ENCODE measurements at places on chromosomes 12 and 14.
A peak's percentile ranks its signal among the peaks of the same experiment; 100 is the strongest.

DNA sequence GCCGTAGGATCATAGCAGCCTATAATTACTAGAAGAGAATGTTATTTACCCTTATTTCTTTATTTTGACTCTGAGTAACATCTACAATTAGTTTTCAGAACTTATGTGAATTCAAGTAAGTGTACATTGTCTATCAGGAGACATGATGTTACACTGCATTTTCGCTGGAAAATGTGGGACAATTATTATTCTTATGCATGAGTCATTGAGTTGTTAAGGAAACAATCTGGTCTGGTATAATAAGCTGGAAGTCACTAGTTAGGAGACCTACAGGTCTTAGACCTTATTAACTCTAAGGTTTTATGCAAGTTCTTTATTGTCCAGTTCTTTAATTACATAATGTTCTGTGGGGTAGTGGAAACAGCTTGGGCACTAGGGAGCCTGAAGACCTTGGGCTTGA lies 5.8 kb downstream of the KTN1 start:
- DNase-seq = no peak

DNA sequence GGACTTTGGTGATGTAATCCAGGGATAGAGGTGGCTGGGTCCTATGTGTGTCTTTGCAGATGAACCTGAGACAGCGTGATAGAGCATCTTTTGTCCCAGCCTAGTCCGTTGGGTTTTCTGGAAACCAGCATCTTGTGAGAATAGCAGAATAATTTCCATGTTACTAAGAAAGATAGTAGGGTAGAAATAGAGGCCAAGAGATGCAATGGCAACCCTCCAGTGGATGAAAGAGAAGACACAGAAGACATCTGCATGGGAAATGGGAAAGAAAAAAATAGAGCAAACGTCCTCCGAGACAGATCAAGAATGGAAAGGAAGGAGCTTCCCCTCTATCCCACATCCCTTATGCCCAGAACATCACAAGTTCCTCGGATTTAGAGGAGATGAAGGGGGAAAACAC lies 409.3 kb upstream of the TMEM132C start:
- DNase-seq = no peak

DNA sequence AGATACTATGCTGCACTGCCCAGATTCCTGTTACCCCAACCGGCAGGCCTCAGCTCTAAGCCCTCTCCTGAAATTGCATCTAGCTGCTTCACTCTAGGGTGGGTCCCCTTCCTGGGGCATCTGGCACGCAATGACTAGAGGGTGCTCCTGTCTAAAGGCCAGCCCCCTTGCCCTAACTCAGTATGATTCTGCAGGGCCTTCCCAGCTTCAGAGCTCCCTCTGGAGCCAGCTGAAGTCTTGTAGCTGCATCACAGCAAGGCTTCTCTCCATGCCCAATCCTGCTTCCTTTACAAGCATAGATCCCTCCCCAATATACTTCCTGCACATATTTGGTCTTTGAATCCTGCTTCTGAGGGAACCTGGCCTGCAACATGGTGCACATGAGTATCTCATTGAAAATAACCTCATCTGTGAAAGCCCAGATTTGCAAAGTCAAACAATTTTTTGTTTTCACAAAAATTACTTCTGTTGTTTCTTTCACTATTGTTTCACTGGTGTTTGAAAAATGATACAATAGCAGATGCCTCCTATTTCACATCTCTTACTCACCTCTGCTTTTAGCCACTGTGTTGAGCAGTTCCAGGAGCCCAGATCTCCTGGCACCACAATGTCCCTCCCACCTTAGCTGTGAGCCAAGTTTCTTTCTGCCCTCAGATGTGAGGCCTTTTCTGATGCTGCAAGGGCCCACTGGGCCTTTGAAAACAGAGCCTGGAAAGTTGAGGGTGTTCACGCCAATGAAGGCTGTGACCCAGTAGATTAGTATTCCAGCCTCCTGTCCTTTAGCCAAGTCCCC lies 169.5 kb upstream of the EGLN3 start:
- DNase-seq = no peak

DNA sequence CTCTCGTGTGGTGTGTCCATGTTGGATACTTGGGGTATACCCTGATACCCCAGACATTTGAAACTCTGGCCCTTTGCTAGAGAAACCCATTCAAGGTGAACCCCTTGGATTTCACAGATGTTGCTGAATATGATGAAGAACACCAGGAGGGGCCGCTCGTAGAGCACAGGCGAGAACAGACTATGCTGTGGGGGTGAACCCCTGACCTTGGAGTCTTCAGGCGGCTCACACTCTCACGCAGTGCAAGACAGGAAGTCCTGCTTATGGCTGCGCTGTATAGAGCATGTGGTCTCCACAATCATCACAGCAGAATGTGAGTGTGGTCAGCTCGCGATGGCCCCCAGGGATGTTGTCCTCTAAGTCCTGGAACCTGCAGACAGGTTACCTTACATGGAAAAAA lies 60.4 kb downstream of the SLC15A4 start:
- DNase-seq = no peak

DNA sequence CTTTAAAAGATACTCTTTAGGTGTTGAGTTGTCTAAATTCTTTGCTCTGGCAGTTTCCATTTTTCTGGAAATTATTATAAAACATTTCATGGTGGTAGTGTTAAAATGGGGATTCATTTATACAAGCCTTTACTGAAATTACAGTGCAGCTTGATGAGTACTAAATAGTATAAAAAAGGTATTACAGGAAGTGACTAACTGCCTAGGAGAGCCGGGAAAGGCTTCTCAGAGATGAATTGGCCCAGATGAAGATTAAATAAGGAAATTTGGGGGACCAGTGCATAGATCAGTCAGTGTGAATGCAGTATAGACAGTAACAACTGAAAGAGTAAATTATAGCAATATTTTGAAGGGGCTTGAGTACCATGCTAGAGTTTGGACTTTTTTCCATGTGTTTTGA lies 7.5 kb downstream of the PSMA6 start:
- no peak for DNase-seq

- no peak for DNase-seq
These were observed 20.3 kb upstream of the GPR33 start for GRCh38 chr14:31508135-31508534.

DNA sequence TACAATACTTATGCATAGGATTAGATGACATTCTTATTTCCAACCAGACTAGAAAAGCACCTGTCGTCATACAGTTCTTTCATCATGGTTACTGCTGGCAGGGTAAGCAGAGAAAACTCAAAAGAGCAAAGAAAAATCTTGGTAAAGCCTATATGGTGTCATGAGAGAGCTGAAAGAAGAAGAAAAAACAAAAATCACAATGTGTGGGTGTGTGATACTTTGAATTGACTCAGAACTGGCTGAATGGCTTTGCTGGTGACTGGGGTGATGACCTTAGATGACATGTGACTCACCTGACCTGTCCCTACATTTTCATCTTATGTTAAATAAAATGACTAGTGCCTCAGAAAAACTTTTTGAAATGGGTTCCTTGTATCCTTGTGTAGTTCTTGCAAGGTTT lies 278.1 kb upstream of the LMO3 start:
- DNase-seq = no peak

GRCh38 chr12:30820406-30820946 lies 65.7 kb upstream of the CAPRIN2 start:
- DNase-seq = no peak

DNA sequence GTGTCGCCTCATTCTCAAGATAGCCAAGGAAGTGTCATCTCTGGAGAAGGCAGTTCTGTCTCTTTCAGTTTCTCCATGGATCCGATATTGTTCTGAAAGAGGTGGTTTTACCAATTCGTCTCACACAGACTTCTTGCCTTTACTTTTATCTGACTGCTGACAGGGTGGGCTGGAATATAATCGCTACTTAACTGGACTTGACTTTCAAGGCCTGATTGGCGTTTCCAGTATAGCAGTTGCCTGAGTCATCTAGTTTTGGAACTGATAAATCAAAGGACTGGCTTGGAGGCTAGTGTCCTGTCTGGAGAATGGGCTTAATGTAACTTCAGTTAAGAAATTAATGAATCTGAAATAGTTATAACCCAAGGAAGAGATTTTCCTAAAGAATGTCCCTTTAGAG lies 21.6 kb downstream of the PRKCH start:
- no peak for DNase-seq

DNA sequence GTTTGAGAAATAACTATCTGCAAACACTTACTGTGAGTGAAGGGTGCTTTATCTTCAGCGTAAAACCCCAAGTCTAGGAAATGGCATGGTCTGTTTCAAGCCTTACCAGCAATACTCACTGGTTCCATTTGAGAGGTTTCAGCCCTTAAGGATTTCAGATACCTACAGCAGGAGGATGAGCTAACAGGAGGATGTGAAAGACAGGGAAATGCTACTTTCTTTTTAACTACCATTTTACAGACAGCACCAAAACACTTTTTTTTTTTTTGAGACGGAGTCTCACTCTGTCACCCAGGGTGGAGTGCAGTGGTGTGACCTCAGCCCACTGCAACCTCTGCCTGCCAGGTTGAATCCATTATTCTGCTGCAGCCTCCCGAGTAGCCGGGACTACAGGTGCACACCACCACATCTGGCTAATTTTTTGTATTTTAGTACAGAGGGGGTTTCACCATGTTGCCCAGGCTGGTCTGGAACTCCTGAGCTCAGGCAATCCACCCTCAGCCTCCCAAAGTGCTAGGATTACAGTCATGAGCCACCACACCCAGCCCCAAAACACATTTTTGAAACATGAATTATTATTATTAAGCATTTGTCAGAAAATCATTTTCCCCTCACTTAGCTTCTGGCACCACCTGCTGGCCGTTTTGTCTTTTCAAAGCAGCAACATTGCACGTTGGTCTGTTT lies 4.6 kb downstream of the MTRFR start:
- peak; percentile 80 for DNase-seq

- no peak for DNase-seq
These were observed 151.0 kb upstream of the ARHGAP5 start for GRCh38 chr14:31926123-31926522.

- no peak for DNase-seq
These were observed 54.4 kb upstream of the ETV6 start for GRCh38 chr12:11595080-11595479.

- no peak for DNase-seq
These were observed 9.0 kb upstream of the TAS2R31 start for GRCh38 chr12:11040162-11040561.

- DNase-seq = peak; percentile 73
These were observed 21.8 kb downstream of the VPS37B start for GRCh38 chr12:122874081-122874480.

- no peak for DNase-seq
These were observed 14.6 kb upstream of the EIF2B2 start for GRCh38 chr14:74988131-74988530.

GRCh38 chr12:116027551-116027821 lies 250.0 kb downstream of the MED13L start:
- no peak for DNase-seq

DNA sequence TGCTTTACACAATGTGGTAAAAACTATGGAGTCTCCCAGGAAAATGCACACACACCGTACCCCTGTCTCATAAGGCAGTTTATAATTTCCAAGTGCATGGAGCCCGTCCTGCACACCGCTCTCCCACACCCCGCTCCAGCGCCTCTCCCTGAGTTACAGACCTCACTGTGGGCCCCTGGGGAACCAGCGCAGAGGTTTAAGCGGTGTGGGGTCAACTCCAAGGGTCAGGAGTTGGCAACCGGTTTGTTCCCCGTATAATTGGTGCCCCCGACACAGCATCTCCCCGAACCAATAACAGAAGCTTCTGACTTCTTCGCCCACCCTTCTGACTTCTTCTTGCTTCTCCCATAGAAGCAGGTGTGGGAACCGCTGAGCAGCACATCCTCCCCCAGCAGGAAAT lies 58.4 kb upstream of the DDX11 start:
- DNase-seq = no peak

GRCh38 chr12:31877884-31878283 lies 81.3 kb upstream of the RESF1 start:
- no peak for DNase-seq

GRCh38 chr12:2944401-2945047 lies 14.7 kb upstream of the TEAD4 start:
- DNase-seq = peak; percentile 70

- no peak for DNase-seq
These were observed 62.4 kb upstream of the PSMA6 start for GRCh38 chr14:35229792-35230089.

- no peak for DNase-seq
These were observed 312.8 kb upstream of the FKBP4 start for GRCh38 chr12:2481951-2482350.

- DNase-seq = no peak
These were observed 4.6 kb downstream of the SERPINA1 start for GRCh38 chr14:94383777-94384176.

GRCh38 chr12:76470028-76470939 lies 89.3 kb downstream of the OSBPL8 start:
- DNase-seq = peak; percentile 11

DNA sequence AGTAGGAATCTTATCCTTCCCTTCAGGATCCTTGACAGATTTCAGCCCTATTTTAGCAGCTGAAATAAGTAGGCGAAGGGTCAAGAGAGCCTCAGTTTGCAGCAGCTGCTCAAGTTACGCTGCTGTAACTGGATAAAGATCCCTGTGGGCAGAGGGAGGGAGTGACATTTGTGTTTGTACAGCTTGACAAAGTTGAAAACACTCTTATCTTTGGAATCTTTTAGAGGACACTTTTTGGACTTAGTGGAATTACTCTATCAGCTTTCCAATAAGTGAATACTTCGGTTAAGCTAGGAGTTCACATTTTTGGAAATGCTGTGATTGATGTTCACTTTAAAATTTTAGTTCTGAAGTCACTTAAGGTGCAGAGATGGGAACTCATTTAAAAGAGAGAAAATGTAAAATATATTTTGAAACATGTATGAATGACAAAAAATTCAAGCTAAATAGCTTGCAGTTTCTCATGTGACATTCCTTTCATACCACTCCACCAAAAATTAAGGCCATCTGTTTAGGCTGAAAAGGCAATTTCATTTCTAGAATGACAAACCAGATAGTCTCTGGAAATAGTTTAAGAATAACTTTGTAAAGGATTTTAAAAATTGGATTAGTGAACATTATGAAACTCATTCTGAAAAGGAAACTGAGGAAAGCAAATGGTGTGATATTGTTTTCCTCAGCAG lies 55.2 kb downstream of the SLC38A4 start:
- DNase-seq = no peak

GRCh38 chr14:34220378-34220706 lies 241.7 kb downstream of the SPTSSA start:
- no peak for DNase-seq
